ENCODE measurements at places on chromosomes 16 and 17.
A peak's percentile ranks its signal among the peaks of the same experiment; 100 is the strongest.

DNA sequence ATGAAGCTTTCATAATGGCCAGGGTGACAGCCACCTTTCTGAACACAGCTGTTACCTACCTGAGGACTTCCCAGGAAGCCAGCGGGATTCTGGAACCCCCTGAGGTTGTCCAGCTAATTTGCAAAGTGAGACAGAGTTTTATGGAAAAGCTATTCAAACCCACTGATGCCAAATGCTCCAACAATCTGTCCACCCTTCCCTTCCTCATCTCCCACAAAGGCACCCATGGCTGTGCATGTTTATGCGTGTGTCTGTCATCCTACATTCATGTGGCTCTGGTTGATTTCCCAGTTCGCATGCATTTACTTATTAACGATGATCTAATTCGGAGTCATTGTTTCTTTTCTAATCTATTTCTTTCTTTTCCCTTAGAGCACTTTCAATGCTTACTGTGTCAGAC lies 217.1 kb downstream of the SLC39A11 start:
- no peak for DNase-seq

GRCh38 chr17:48351911-48352332 lies 78.1 kb downstream of the SKAP1 start:
- DNase-seq = no peak

DNA sequence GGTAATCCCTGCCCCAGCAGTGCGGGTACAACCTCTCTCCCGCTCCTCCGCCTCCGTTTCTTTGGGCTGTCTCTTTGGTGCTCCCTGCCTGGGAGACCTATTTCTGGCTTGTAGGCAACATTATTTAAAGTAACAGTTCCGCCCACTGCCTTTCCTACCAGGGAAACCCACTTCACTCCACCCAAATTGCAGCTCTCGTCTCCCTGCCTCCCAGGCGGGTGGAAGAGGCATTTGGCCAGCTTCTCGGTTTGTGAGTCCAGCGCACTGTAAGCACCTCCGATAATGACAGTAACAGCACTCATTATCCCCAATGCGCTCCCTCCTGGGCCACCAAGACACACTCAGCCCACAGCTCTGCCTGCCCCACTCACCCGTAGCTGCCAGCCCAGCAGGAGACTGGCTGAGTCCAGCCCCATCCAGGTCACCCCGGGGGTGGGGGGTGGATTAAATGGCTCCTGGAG lies 165.1 kb upstream of the CDC42EP4 start:
- no peak for DNase-seq

- no peak for DNase-seq
These were observed 625 bp downstream of the DVL2 start for GRCh38 chr17:7233701-7234082.

DNA sequence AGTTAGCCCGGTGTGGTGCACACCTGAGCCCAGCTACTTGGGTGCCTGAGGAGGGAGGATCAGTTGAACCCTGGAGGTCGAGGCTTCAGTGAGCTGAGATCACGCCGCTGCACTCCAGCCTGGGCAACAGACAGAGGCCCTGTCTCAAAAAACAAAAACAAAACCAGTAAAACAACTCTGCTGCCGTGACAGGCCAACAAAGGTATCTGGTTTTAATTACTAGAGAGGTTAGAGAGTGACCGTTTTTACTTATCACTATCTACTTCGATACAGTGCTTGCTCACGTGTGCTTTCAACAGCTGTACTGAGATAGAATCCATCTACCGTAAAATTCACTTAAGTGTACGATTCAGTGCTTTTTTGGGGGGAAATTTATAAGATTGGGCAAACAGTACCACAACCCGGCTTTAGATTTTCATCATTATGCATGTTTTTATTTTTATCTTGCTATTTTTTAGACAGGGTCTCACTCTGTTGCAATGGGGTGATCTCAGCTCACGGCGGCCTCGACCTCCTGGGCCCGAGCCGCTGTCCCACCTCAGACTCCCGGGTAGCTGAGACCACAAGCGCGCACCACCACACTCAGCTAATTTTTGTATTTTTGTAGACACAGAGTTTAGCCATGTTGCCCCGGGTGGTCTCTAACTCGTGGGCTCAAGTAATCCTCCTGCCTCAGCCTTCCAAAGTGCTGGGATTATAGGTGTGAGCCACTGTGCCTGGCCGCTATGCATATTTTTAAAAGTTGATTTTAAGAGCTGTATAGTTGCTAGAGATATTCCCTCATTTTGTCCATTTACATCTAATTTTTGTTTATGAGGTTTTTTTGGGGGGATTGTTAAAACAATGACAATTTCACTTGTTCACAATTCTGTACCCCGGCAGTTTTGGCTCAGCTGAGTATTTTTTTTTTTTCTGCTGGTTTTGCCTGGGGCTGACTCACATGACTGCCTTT lies 30.9 kb downstream of the SERPINF1 start:
- no peak for DNase-seq

- peak; percentile 15 for DNase-seq
These were observed 33.5 kb upstream of the ARL6IP1 start for GRCh38 chr16:18834864-18835263.

DNA sequence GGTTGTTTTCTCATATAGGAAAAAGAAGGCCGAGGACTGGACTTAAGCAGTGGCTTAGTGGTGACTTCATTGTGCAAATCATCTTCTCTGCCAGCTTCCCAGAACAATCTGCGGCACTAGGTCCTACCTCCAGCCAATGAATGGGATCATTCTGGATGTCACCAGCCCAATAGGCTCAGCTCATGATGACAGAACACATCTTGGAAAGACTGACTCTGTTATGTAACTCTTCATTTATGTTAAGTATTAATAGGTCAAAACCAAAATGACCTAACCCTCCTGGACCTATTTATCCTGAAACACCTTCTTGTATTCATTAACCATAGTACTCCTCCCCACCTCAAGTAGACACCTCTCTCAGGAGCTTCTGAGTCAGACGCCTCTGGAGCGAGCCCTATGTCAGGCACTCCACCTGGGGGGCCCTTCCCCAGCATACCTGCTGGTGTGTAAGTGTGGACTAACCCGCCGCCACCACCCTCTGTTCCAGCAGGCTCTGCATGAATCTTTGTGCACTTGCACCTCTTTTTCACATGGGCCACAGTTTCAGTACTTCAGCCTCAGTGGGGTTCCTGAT lies 7.2 kb downstream of the ARL2BP start:
- no peak for DNase-seq

DNA sequence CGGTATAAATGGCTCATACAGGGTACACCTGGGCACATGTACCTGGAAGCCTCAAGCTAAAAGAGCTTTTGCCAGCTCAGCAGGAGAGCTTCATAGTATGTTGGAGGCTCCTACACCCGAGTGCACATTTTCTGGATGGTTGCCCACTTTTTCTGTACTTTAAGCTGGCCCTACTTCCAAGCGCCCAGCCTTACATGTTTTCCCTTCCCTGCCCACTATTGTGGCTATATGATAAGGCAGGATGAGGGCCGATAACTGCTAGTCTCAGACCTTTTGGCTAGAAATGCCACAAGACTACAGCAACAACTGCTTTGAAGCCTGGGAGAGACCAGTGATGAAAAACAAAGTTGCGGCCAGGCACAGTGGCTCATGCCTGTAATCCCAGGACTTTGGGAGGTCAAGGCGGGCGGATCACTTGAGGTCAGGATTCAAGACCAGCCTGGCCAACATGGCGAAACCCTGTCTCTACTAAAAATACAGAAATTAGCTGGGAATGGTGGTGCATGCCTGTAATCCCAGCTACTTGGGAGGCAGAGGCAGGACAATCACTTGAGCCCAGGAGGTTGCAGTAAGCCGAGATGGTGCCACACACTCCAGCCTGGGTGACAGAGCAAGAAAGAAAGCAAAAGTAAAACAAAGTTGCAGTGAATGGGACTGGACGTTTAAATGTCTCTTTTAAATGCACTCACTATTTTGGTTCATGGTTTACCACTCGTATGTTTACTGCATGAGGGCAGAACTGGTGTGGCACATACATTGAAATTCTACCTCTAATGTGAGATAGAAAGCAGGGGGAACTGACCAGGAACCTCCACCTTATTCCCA lies 14.2 kb upstream of the MARCHF10 start:
- no peak for DNase-seq

DNA sequence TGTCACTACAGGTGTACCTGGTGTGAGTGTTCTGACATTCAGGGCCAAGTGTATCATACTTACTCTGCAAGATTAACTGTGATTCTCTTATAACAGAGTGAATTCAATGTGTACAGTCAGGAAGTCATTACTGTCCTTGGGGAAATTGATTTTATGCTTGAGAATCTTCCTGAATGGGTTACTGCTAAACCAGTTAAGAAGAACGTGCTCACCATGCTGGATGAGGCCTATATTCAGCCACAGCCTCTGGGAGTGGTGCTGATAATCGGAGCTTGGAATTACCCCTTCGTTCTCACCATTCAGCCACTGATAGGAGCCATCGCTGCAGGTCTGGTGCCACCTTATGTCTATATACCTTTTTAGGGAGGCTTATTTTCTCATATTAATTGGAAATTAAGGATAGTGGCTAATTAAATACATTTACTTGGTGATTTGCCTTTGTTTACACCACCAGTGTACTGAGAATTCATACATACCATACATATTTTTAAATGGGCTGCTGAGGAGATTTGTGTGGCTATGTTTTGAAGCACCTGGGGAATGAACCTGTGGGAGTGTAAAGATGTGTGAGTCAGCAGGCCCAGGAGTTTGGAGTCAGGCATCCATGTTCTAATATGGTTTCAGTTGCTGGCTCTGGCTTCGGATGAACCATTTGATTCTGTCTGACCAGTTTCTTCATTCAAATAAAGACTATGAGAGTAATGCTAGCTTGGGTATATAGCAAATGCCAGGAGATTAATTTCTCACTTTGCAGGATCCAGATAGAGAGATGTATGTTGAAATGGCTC lies 3.1 kb downstream of the ALDH3A2 start:
- DNase-seq = no peak

DNA sequence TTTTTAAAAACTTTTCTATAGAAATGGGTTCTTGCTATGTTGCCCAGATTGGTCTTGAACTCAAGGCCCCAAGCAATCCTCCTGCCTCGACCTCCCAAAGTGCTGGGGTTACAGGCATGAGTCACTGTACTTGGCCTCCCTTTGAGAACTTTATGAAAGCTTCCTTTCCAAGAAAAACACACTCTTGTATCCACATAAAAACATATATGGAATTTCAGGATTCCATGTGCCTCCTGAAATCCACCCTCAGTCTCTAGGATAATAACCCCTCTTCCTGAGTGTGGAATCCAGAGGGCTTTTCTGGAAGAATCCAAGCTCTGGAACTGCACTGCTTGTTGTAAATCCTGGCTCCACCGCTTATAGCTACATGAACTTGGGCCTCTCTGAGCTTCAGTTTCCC lies 53.2 kb upstream of the MRTFB start:
- no peak for DNase-seq

DNA sequence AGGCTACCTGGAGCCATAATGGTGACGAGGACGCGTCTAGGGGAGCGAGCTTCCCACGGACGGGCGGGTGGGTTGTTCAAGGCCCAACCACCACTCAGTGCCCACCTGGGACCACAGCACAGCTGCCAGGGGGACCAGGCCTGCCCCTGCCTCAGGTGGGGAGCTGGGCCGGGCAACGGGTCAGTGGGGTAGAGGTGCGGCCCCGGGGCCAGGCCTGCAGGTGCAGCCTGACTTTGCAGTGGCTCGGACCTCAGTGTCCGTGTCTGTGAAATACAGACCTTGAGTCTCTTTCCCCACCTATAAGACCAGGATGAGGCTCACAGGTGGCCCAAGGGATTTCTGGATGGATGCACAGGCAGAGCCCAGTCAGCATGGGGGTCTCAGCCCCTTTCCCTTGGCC lies 43.3 kb downstream of the ACTG1 start:
- no peak for DNase-seq

DNA sequence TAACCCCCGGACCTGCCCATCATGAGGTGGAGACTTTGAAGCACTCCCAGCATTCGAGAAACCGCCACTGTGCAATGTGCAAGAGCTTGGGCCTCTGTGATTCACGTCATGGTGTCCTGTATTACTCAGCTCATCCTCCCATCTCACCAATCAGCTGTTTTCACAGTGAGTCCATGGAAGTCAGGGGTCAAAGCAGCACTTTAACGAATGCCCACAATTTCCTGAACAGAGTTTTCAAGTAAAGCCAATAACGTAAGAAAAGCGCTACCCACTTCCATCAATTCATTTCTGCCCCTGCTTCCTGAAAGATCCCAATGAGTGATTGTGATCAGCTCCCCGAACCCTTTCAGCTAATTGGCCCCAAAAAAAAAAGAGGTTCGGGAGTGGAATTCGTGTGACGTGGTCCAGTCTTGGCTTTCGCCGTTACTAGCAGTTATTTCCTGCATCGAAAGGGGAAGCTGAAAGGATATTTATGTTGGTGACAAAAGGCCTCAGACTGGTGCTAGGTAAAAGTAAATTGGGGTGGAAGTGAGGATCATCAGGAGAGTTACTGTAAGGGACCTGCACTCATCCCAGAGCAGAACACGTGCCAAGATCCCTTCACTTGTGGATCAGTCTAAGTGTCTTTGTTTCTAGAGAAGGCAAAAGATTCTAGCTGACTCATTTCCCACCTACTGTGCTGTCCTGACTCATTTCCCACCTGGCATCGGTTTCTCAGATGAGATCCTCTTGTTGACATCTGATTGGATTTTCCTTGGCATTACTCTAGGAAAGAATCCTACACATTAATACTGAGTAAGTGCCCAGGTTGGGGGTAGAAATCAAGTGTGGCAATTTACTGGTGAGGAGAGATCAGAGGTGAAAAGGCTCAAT lies 136.7 kb upstream of the NUDT7 start:
- DNase-seq = no peak

DNA sequence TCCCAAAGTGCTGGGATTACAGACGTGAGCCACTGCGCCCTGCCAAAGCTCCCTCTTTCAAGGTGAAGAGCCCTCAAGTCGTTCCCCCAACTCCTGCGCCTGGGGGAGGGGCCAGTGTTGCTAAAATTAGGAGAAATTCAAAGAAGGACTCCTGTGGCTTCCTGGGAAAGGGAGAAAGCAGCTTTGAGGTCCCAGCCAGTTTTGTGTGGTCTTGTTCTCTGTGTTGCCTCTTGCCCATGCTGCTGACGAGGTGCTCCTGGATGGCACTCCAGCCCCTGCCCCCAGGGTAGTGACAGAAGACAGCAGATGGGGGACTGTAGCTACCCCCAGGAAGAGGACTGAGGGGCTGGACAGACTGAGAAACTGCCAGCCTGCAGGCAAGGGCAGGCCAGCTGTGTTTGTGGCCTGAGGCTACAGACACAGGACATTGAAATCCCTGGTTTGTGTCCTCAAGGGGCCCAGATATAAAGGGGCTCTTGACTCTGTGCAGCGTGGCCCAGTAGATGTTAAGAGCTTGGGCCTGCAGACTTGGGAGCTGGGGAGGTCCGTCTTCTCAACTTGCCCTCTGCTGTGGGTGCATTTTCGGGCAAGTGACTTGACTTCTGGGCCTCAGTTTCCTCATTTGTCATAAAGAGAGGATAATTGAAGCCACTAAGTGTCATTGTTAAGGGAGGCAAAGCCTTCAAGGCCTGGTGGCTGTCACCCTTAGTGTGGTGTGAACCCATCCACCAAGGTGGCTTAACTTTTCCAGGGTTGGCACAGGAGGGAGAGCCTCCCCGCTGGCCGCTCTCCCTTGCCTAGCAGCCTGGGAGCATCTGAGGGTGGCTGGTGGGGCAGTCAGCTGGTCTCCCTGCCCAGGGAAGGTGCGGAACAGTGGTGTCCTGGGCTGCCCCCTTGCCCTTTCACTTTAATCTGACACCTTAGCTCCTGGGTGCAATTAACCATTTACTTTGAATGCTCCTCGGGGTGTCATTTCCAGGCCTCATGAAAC lies 4.1 kb downstream of the UBALD2 start:
- no peak for DNase-seq

All from HL-60 (cell line).